ENCODE measurements at places on chromosomes 7 and 10. TPM values are rescaled to one million over a fixed set of nuclear protein-coding genes. Genes with fewer than 3 reads are reported as not detected.

Gene CFAP70
- 0.49 TPM for total RNA-seq

Gene GPR15LG
- total RNA-seq: not detected

Gene LIPM
- total RNA-seq: not detected

Gene ZPBP
- not detected for total RNA-seq

Gene ARMC10
- total RNA-seq: 33.4 TPM

Gene SFXN4
- total RNA-seq: 17.5 TPM

Gene POLD2
- total RNA-seq: 36.6 TPM

Gene ZNF727
- total RNA-seq: 0.25 TPM

Gene KDM7A
- total RNA-seq: 16.2 TPM

Gene PGAM2
- total RNA-seq: 1.7 TPM

Gene CCDC7
- 64.4 TPM for total RNA-seq

Gene RNF148
- total RNA-seq: 0.25 TPM

Gene EPHB6
- total RNA-seq: 48.7 TPM

Gene PRXL2A
- total RNA-seq: 68.6 TPM

Gene SORCS1
- 15.2 TPM for total RNA-seq

Gene TRIM50
- total RNA-seq: not detected

Gene BICC1
- total RNA-seq: 3.7 TPM

Gene CRPPA
- 4.4 TPM for total RNA-seq

Gene COL13A1
- total RNA-seq: 2.7 TPM

Gene SPOCK2
- total RNA-seq: 25.8 TPM

Gene TMEM273
- 1.2 TPM for total RNA-seq

Gene KLF14
- not detected for total RNA-seq

Gene GIMAP1
- 0.49 TPM for total RNA-seq

Gene GPR85
- total RNA-seq: 131 TPM

Gene TDRD1
- 0.25 TPM for total RNA-seq

Gene WEE2
- total RNA-seq: 0.49 TPM

Gene AGK
- 34.4 TPM for total RNA-seq

Gene HYAL4
- total RNA-seq: not detected

Gene CYP2C9
- 0.25 TPM for total RNA-seq

Gene TMEM26
- 0.25 TPM for total RNA-seq

Gene TET1
- 28.0 TPM for total RNA-seq

Gene CAMK2B
- 76.7 TPM for total RNA-seq

Gene ATOH7
- total RNA-seq: 0.49 TPM

Gene COPS6
- total RNA-seq: 33.2 TPM

Gene BHLHA15
- total RNA-seq: 10.6 TPM

Gene PRRT4
- total RNA-seq: 3.7 TPM

Gene CLDN4
- 0.25 TPM for total RNA-seq

Gene CRTAC1
- total RNA-seq: 6.6 TPM

Gene XRCC2
- total RNA-seq: 2.2 TPM

Gene FBXO24
- total RNA-seq: not detected

Gene MCM10
- 2.0 TPM for total RNA-seq

Gene FOXP2
- total RNA-seq: 19.2 TPM

Gene ZCCHC24
- 5.7 TPM for total RNA-seq

Gene TBXAS1
- total RNA-seq: 1.2 TPM

Gene MUC12
- total RNA-seq: not detected

Gene ATP6V1F
- total RNA-seq: 57.0 TPM

Gene DYDC1
- not detected for total RNA-seq

Gene CYP3A7
- not detected for total RNA-seq

Gene MSMB
- not detected for total RNA-seq

Gene C10orf67
- total RNA-seq: 0.25 TPM
